Immature natural killer cell (primary cell): ENCODE measurements at places on chromosomes 4 and X. TPM values are rescaled to one million over a fixed set of nuclear protein-coding genes. Genes with fewer than 3 reads are reported as not detected.

ARHGAP6 gene
- polyA plus RNA-seq: 0.11 TPM

NALF2 gene
- polyA plus RNA-seq: not detected

TIGD4 gene
- polyA plus RNA-seq: not detected

NOX1 gene
- not detected for polyA plus RNA-seq

CT83 gene
- not detected for polyA plus RNA-seq

INTS6L gene
- 3.8 TPM for polyA plus RNA-seq

GRCh38 chr4:176333076-176333475 lies 13.3 kb downstream of the SPCS3 start:
- DNase-seq: no peak
- H3K27ac ChIP-seq: peak overlapping the region; percentile 69
- H3K4me3 ChIP-seq: no peak overlapping the region
- no peaks in the 10 kb centered on the region for H3K27me3 ChIP-seq
- peaks cover 29% of the 10 kb centered on the region for H3K4me1 ChIP-seq

- no peaks in the 10 kb centered on the region for H3K4me1 ChIP-seq
- DNase-seq: no peak
- H3K4me3 ChIP-seq: no peak overlapping the region
Measured at GRCh38 chr4:76156635-76157034, 8.4 kb upstream of the NUP54 start.

DDIT4L gene
- polyA plus RNA-seq: not detected
